ENCODE measurements at places on chromosomes 6 and 20.

GRCh38 chr6:33699131-33699530 is 12.4 kb downstream of the UQCC2 start:
- DNase-seq = no peak

GRCh38 chr6:56334937-56335336 is 87.6 kb upstream of the COL21A1 start:
- DNase-seq = no peak

GRCh38 chr6:163730246-163731210 is 316.0 kb downstream of the QKI start:
- no peak for DNase-seq

GRCh38 chr6:49499126-49499525 is 597 bp upstream of the GLYATL3 start:
- DNase-seq = no peak

DNA sequence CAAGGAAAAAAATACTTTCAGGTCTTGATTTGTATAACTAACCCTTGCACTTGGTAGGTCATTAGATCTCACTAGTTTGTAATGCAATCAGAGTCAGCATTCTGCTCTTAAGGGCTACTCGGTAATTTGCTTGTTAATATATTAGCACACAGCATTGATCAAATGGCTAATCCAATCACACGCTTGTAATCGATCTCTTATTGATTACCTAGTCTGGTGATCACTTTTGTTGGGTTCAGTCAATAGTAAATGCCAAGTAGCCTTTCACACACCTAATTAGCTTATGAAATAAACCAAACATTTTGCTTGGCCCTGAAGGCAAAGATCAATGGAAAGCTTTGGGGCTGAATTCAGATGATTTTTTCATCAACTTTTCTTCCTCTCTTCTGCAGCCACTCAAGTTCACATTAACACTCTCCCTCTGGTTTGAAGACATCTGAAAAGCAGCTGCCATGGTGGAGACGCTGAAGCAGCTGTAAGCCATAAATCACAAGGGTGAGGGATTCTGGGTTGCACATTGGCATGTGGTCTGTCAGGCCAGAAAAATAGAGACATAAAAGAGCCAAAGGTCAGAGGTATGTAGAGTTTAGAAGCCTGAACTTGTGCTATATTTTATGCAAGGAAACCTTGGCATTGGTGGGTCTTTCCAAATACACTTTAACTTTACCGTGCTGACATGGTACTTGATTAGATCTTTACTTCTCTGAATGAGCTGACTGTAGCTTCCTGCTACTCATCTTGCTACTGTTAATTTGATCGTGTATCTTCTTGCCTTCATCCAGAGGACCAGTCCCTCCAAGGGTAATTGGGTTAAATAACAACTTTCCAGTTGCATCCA is 234.4 kb downstream of the SIM1 start:
- DNase-seq = no peak

DNA sequence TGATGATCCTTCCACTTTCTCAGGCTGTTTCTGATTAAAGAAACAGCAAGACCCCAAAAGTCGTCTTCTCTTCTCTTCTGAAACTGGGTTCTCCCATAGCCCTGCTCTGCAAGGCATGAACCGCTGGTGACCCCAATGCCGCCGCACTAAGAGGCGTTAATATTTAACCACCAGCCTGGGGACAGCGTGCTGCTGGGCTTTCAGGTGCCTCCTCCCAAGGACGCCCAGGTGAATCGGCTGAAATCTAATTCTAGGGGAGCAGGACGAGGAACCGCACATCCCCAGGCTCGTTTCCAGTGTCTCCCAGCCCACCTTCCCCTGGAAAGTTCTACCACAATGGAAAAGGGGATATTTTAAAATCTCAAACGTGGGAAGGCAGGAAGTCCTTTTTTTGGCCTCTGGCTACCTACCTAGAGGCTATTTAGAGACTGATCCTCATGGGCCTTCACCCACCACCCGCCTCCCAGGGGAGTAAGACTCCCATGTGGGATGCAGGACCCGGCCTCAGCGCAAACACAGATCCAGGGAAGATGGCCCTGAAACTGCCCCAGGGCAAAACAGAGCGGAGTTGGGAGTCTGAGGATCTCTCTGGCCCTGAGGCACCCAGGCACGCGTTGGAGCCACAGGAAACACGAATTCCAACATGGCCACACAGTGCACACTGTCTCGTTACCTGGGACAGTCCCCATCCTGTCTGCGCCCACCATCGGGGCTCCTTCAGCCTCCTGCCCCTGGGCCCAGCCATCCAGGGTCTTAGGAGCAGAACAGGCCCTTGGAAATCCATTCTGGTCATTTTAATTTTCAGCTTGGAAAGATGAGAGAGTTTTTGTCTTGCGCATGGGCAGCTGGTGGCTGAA is 56.2 kb downstream of the BMP7 start:
- no peak for DNase-seq

- no peak for DNase-seq
These were observed 2.4 kb downstream of the LAMA2 start for GRCh38 chr6:128885381-128885780.

DNA sequence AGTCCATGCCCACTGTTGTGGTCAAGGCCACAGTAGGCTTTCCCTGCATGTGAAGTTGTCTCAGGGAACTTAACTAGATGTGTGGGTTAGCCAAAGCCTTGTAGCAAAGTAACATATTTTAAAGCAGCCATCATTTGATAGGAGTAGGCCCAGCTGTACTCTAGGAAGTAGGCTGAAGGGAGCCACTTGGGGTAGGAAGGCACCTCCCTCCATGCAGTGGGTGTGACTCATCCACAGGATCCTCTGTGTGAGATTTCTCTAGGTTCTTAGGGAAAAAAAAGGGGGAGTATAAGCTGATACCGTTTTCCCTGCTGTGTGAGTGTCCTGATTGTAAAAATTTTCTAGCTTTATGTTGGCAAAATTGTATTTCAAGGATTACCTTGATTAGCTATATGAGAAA is 44.7 kb downstream of the VAPB start:
- DNase-seq = no peak

- no peak for DNase-seq
These were observed 5.3 kb upstream of the TNFRSF6B start for GRCh38 chr20:63690898-63691710.

DNA sequence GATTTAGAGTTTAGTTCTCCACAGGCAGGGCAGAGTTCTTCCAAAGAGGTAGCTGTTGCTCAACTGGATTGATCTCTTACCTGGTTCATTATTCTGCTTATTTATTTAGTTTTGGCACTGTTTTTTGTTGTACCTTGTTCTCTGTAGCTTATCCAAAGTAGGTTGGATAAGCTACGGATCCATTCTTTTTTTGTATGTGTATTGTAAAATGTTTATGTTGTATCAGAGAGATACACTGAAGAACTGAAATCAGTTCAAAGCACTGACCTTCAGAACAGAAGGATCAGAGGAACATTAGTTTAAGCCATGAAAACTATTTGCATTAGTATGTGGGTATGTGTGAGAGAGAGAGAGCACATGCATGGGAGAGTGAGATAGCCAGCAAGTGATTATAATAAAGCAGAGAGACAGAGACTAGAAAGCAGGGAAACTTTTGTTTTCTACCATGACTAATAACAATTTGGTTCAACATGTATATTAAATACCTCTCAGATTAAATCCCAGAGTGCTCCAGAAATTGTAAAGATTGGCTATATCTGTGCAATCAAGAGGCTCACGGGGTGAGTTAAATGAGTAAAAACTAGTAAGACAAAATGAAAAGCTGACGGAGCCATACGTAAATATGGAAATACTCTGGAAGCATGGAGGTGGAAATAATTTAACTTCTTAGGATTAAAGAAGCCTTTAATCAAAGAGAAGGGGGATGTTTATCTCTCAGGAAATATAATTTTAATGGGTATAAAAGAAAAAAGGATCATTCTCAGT is 40.2 kb downstream of the ITCH start:
- DNase-seq = no peak

- DNase-seq = no peak
These were observed 259.4 kb upstream of the MAN1A1 start for GRCh38 chr6:119608994-119609393.

DNA sequence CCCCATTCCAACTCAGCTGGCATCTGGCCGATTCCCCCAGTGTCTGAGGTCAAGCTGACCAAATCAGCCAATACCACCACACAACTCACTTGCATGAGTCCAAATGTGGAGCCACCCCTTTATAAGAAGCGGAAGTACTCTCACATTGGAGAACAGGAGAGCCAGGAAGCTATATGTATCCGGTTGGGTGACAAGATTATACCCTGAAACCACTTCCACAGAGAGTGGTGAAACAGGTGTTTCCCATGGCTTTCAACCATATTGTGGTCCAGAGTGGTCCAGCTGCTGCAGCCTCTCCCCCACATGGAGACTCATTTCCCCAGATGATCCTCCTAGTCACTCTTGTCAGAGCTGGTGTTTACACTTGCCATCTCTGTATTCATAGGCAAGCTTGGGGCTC is 24.0 kb upstream of the SERINC1 start:
- DNase-seq = no peak

GRCh38 chr6:82013561-82014530 is 233.7 kb downstream of the IBTK start:
- DNase-seq = no peak

DNA sequence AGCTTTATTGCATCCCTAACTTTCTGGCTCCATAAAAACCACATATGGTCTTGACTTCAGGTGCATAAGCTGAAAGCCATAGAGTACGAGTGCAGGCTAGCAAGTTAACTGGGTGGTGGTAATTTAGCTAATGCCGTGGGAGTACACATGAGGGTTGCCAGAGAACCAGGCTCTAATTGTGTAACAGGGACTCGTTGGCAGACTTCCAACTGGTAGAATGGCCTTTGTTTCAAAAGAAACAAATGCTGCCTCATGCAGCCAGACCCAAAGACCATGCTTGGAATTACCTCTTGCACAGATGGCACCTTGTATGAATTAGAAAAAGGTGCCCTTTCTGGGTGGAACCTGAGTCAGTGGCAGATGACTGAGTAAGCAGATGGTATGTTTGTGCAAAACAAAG is 73.2 kb downstream of the LY86 start:
- no peak for DNase-seq

GRCh38 chr20:57893366-57893999 is 183.7 kb upstream of the PMEPA1 start:
- DNase-seq = no peak

Measured in stimulated activated CD4-positive, alpha-beta T cell treated with anti-CD3 and anti-CD28 coated beads, Interleukin-15, amount 100 ng/mL, for 24 hours (primary cell).